CD4-positive, alpha-beta T cell treated with Interleukin-1 beta for 1 hour (primary cell): ENCODE measurements at places on chromosomes 5 and 9.

GRCh38 chr9:1025131-1025530 lies 25.0 kb upstream of the DMRT2 start:
- no peak for DNase-seq

DNA sequence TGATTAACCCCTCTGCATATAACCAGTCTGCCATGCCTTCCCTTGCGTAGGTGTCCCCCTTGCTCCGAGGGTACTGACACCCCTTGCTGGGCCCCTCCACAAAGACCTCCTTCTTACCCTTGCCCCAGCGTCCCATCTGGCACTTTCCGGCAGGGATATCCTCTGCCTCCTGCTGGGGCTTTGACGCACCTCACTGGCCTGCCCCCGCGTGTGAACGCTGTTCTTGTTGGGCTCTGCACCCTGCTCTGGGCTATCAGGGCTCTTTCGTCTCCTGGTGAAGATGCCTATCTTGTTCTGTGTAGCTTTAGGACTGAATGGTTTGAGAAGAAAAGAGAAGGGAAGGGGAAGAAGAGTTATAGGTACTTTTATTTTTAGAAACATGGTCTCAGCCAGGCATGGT lies 53.0 kb downstream of the SUB1 start:
- DNase-seq = no peak

GRCh38 chr5:137995077-137995748 lies 37.7 kb downstream of the FAM13B start:
- DNase-seq = no peak

- DNase-seq = peak; percentile 68
Observed at GRCh38 chr5:134525683-134526482, 413 bp downstream of the JADE2 start.

DNA sequence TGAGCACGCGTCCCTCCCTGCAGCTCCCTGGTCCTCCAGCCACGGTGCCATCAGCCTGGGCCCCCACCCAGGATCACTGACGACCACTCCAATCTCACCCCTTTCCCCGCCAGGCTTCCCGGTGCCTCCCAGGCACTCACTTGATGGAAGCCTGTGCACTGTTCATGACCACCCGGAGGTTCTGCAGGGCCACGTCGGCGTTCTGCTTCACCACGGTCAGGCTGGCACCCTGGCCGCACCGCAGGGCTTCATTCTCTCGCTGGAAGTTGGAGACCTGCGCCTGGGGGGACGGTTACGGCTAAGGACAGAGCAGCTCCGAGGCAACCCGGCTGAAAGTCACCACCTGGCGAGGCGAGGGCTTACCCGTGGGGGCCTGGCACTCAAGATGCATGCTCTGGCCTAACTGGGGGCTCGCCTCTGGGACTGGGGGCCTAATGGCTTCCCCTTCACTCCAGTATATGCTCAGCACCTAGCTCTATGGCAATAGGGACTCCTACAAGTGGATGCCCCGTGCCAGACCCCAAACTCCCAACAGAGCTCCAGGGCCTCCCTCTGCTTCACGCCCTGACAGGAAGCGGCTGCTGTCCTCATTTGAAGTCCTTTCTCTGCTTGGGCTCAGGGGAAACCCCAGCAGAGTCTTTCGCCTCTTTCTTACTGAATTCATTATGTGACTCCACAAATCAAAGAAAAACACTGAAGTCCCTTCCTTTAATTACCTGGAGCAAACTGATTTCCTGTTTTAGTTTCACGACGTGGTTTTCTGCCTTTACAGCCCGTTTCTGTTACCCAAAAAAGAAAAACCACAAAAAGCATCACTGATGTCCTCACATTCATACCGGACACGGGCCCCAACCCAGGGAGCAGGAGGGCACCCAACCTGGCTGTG lies 4.2 kb upstream of the SNAPC4 start:
- peak; percentile 26 for DNase-seq

GRCh38 chr9:136844761-136845464 lies 2.6 kb downstream of the AJM1 start:
- DNase-seq = no peak

GRCh38 chr9:6902423-6902822 lies 144.7 kb downstream of the KDM4C start:
- no peak for DNase-seq

DNA sequence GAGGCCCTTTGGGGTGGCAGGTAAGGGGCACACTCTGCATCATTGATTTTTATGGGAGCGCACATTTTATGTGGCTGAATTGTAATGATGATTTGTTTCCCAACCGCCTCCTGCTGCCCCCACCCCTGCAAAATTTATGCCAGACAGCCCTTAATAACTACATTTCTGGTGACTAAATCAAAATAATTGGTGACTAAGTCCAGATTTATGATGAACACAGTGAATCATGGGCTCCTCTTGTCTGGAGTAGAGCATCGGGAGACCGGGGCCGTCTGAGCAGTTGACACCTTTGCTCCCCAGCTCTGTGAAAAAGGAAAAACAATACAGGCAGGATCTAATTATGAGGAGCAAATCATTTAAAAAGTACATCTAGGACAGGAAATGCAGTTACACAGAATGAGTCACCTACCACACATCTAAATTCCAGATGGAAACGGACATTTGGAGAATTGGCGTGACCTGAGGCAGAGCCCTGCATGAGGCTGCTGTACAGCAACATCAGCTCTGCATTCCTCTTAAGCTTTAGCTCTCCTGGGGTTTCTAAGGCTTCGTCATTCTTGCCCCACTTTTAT lies 58.9 kb downstream of the DOCK2 start:
- DNase-seq = no peak

GRCh38 chr5:141260458-141261237 lies 15.5 kb downstream of the PCDHB15 start:
- no peak for DNase-seq

DNA sequence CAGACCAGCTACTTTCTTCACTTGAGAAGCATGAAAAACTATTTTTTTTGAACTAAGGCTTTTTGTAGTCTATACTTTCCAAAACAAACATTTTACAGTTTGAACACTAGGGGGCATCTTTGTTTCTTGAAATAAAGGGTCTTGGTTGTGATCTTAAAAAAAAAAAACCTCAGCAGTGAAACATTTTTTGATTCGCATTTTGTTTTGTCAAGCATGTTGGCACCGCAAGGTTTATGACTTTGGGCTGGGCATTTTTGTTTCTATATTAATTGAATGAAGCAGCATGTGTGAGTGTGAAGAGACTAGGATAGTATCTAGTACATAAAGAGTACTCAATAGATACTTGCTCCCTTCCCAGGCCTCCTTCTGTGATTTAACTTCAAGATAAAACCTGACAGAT lies 31.6 kb upstream of the ACOT12 start:
- no peak for DNase-seq

GRCh38 chr9:12785260-12785770 lies 10.5 kb downstream of the LURAP1L start:
- DNase-seq = no peak

- no peak for DNase-seq
Observed at GRCh38 chr5:20033881-20034280, 45.9 kb upstream of the CDH18 start.

- DNase-seq = no peak
Observed at GRCh38 chr5:87399720-87400119, 13.0 kb downstream of the CCNH start.

DNA sequence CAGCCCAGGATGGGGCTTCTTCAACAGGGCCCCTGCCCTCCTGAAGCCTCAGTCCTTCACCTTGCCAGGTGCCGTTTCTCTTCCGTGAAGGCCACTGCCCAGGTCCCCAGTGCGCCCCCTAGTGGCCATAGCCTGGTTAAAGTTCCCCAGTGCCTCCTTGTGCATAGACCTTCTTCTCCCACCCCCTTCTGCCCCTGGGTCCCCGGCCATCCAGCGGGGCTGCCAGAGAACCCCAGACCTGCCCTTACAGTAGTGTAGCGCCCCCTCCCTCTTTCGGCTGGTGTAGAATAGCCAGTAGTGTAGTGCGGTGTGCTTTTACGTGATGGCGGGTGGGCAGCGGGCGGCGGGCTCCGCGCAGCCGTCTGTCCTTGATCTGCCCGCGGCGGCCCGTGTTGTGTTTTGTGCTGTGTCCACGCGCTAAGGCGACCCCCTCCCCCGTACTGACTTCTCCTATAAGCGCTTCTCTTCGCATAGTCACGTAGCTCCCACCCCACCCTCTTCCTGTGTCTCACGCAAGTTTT lies 23.6 kb downstream of the PCDHGC5 start:
- DNase-seq = peak; percentile 82

- DNase-seq = no peak
Observed at GRCh38 chr9:133735931-133736330, 2.2 kb downstream of the SARDH start.

GRCh38 chr5:175328176-175328575 lies 115.8 kb downstream of the DRD1 start:
- no peak for DNase-seq

DNA sequence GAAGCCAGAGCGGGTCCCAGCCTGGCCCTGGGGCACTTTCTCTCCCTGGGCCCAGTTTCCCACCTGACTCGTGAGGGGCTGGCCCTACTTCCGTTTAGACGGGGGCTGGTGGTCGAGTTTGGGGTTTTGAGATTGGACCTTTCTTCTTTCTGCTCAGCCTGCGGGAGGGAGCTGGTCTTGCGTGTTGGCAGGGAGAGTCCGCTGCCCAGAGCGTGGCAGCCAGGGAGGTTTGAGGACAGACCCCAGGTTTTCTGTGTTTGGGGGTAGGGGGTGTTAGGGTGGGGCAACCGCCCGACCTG lies 6.0 kb upstream of the PITX1 start:
- no peak for DNase-seq

- no peak for DNase-seq
Observed at GRCh38 chr9:25994605-25995004, 316.4 kb upstream of the TUSC1 start.

GRCh38 chr9:81868145-81868544 lies 60.1 kb upstream of the SPATA31D4 start:
- DNase-seq = no peak

- peak; percentile 22 for DNase-seq
Observed at GRCh38 chr9:120916588-120916987, 10.0 kb downstream of the TRAF1 start.

DNA sequence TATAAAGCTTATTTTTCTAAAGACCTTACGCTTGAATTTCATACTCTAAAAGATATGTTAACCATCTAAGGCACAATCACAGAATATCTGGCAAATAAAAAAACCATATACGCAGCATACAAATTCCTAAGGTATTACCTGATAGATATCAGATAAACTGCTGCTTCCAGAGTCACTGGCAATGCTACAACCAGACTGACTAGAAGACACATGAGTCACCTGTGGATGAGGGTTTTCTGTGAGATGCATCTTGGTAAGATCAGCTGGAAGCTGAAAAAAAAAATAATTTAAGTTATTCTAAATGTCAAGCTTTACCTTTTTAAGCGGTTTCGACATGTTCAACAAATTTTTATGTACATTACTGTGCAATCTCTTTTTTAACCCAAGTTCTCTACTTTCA lies 113.8 kb downstream of the RAPGEF6 start:
- DNase-seq = no peak

GRCh38 chr5:56464935-56465768 lies 232.0 kb upstream of the ANKRD55 start:
- DNase-seq = peak; percentile 6

DNA sequence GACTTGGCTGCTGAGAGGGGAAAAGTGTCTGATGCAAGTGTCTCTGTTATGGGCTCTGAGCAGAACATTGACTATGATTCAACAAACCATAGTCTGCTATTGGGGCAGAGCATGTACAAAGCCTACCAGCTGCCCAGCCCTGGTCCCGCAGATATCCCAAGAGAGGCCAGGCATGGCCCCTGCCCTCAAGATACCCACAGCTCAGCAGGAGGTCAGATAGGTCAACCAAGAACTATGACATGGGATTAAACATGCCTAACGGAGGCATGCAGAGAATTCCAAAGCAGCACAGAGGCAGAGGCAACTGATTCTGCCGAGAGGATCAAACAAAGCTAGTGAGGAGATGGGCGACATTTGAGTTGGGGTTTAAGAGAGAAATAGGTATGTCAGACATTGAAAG lies 39.9 kb upstream of the CPLX2 start:
- DNase-seq = no peak

DNA sequence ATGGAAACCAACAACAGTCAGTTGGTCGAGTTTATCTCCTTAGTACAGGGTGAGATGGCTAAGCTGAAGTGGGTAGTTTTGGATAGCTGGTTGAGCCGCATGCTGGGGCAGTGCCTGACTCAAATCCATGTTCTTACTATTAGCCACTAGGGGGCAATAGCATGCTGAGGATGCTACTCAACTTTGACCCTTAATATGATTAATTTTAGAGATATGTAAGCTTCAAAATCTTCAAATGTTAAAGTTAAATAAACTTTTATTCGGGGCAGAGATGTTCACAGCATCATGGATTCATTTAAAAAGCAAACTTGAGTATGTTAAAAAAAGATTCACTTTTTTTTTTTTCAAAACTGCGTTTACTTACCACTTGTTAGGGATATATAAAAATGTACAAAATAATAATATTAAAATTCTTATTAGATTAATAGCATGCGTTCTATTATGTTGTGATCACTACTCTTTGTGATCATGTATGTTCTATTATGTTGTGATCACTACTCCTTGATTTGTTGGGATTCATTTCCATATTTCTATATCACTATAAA lies 57.0 kb downstream of the C9orf153 start:
- DNase-seq = peak; percentile 11

DNA sequence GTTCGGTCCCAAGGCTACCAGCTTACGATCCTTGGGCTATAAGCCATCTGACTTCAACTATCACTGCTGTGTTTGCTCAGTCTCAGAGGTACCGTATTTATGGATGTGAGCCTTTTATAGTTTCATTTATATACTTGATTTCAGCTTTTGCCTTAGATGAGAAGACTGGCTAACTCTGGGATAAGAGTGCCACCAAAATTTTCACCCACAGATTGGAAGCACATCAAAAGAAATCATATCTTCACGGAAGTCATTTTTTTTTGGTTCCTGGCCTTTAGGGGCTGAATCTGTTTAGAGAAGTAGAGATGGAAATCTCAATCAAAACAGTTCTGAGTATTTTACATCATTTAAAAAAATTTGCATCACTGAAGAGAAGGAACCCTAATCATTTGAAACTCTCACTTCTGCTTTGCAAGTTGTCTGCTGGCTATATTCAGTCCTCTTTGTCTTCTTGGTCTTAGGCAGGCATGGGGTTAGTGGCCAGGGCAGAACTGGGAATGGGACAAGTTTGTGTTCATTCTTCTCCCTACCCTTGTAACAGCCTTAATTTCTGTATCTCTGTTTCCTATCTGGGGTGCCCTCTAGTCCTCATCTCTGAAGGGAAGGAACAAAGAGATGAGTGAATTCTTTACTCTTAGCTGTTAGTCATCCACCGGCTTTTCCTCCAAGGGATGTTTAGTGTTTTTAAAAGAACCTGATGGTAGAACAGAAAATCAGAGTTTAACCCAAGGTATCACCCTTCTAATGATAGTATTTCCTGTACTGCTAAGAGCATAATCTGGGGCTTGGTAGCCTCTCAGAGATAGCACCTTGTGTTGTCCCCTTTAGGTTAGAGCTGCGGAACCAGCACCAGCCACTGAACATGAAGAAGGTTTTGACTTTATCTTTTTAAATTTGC lies 14.1 kb upstream of the TNFAIP8 start:
- no peak for DNase-seq

GRCh38 chr5:175766963-175767362 lies 104.4 kb upstream of the CPLX2 start:
- no peak for DNase-seq

- no peak for DNase-seq
Observed at GRCh38 chr5:175603987-175604739, 53.7 kb upstream of the HRH2 start.

GRCh38 chr9:36950389-36950788 lies 83.7 kb downstream of the PAX5 start:
- DNase-seq = no peak

GRCh38 chr9:120526534-120526933 lies 53.4 kb downstream of the CDK5RAP2 start:
- no peak for DNase-seq
